ENCODE measurements at places on chromosomes 7 and 10.

GRCh38 chr7:64908358-64908757, 5.3 kb downstream of the ZNF273 start:
- DNase-seq: no peak

- DNase-seq: no peak
Measured at GRCh38 chr7:102107474-102108104, 179.1 kb upstream of the SH2B2 start.

DNA sequence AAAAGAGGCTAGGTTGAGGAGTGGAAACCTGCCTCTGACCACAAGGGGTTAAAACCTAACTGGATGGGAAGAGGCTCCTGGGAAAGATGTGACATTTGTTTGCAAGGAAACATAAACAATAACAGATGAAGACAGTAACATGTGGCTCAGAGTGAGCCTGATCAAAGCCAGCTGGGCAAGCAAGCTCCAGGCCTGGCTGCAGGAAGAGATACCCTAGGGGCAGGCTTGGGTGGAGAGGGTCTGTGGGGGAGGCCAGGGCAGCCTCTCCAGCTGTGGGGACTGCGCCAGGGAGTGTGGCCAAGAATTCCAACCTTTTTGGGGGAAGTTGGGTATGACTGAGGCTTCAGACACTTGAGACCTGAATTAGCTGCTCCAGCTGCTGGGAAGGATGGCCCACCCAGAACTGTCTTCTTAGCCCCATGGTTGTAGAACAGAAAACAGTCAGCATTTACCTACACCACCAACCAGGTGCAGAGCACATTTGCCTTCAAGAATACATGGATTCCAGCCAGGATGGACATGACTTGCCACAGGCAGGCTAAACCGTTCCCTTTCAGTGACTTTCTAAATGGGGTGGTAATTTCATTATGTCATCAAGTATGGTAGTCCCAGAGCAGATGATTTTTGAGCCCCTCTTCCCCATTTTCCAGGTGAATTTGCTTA, 10.4 kb upstream of the FAM170B start:
- no peak for DNase-seq

DNA sequence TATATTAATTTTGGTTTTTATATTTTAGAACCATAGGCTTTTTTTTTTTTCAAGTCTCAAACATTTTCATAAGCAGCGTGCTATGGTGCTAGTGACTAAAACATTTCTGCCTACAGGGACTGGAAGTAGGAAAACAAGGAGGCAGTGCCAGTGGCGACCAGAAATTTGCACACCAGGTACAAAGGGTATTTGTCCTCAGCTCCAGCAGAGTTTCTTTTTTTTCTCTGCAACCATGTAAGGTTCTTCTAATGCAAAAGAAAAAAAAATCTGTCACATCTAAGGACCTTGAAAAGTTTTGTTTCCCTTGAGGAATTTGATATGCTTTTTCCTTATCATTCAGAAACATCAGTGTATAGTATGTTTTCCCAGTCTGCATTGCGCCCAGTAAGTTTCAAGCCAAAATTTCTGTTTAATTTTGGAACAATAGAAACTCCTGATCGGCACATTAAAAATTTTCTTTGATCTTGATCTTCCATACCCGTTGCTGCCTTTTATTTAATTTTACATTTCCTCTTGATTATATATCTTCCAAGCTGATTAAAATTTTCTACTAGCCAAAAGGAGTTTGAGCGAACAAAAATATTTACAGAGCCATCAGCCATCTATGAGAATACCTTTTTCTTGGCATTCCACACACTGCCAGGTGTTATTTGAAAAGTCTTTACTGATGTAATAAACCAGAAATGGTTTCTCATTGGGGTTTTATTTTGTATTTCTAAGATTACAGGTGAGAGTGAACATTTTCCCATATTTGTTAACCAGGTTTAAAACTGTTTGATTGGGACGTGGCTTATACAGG, 956 bp upstream of the KLHDC10 start:
- no peak for DNase-seq

GRCh38 chr10:22335173-22335933, 9.9 kb upstream of the SPAG6 start:
- DNase-seq: no peak

- no peak for DNase-seq
Measured at GRCh38 chr10:4851846-4852245, 25.8 kb downstream of the AKR1E2 start.

- DNase-seq: peak; percentile 2
Measured at GRCh38 chr10:127195571-127196281, 665 bp downstream of the INSYN2A start.

DNA sequence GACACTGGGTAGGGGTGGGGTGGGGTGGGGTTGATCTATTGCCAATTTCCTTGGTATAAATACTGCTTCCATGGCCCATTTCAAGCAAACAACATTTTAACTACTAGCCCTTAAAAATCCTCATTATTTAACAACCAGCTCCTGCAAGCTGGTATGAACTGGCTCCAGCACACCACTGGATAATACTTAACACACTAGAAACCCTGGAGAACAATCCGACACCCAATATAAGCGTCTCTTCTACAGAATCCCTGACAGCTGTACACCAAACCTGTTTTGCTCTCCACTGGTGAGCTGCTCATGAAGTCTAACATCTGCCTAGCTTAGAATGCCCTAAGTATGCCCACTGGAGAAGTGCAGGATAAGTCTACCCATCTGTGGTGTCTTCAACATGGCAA, 116.8 kb downstream of the HIPK2 start:
- DNase-seq: no peak

DNA sequence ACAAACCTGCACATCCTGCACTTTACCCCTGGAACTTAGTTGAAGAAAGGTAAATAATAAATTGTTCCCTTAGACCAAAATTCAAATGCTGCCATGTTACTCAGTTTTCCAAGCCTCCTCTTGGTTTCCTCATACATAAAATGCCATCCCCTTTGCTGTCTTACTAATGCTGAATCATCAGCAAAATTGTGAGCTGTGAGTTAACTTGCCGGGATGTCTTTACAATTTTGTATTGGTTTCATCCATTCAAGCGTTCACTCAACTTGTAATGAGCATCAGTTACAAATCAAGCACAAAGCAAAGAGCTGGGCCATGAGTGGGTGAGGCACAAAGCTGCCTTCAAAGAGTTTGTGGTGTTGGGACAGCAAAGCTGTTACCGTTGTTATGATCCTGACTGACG, 395.8 kb upstream of the ZMIZ1 start:
- DNase-seq: peak; percentile 27

DNA sequence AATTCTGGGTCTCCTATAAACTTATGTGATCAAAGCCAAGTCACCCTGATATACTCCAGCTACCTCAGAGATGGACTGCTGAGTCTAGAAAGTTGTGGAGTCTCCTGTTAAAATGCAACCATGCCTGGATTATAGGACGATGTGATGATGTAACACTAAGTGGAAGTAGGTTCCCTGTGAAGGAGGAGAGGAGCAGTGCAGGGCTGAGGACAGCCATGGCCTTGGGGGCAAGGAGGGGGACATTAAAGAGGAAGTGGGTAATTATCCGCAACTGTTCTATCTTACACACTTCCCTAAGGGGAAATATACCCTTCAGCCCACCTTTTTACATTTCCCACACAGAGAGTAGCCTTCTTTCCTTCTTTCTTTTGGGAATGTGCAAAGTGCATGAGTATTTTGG, 63.8 kb downstream of the MTPN start:
- DNase-seq: no peak

- no peak for DNase-seq
Measured at GRCh38 chr7:143379611-143380259, 1.4 kb upstream of the ZYX start.

- peak; percentile 64 for DNase-seq
Measured at GRCh38 chr7:28096713-28097112, 83.9 kb downstream of the JAZF1 start.

GRCh38 chr7:4797858-4798705, 22.7 kb downstream of the AP5Z1 start:
- DNase-seq: no peak

DNA sequence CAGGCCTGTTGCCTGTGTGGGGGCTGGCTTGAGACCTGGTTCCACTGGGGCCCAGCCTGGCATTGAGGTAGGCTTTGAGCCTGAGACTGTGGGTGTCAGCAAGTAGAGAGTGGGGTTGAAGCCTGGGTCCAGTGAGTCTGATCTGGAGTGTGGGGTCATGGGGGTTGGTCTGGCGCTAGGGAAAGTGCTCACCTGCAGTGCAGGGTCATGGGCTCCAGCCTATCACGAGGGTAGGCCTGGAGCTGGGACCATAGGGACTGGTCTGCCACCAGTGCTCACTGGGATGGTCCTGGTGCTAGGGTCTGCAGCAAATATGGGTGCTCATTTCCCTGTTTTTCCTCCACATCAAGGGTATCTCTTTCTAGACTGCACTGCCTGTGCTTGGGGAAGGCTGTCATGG, 95.4 kb upstream of the KLF14 start:
- no peak for DNase-seq

DNA sequence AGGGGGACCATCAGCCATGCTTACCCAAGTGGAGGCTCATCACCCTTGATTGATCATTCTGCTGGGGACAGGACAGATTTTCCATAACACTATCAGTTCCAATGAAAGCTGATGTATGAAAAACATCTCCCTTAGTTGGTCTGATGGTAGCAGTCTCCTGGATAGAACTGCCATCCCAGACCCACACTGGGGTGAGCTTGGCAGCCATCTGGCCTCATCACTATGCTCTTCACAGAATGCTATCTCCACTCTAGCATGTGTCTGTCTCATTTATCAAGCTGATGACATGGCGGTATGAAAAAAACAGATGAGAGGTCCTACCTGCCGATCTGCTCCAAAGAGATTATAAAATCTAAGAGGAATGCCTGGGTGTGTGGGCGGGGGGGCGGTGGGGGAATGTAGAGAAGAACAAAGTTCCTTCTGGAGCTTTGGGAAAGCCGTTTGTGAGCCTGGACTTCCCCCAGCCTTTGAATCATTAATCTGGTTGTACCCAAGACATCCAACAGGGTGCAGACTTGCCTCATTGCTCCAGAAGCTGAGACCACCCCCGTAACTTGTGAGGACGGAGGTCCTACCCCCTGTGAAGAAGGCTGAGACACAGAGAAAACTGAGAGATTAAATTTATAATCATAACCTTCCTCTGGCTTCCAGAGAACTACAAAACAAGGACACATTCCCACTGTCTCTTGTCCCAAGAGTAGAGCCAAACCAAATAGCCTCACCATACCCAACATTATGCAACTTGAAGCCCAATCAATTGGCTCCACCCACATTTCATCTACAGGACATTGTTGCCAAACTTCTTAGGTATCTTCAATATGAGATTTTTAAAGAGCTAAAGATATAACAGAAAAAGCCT, 340.8 kb downstream of the KCNMA1 start:
- no peak for DNase-seq

- DNase-seq: no peak
Measured at GRCh38 chr7:99631295-99632109, 14.8 kb downstream of the ZSCAN25 start.

- no peak for DNase-seq
Measured at GRCh38 chr10:79995979-79996634, 47.2 kb upstream of the SFTPD start.

GRCh38 chr7:50725774-50726173, 56.9 kb downstream of the GRB10 start:
- DNase-seq: no peak

DNA sequence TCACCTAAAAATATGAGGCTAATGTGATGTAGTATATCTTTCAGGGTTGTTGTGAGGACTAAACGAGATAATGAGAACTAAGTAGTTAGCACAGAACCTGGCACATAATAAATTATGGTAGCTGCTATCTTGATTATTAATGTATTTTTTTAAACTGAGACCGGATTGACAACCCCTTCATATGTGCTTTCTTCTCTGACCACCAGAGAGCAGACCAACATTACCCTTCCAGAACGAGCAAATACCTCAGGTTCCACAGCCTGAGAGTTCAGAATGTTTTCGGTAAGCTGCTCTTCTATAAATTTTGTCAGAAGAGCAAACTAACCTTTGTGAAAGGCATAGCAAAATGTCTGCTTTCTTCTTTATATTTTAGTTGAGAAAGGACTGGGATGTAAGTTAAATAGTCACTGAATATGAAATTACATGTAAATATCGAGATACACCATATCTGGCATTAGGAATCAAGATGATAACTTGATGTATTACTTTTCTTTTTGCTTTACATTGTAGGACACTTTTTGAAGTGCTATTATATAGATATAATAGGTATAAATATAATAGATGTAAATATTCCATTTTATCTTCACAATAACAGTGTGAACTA, 13.6 kb upstream of the BPGM start:
- peak; percentile 57 for DNase-seq

DNA sequence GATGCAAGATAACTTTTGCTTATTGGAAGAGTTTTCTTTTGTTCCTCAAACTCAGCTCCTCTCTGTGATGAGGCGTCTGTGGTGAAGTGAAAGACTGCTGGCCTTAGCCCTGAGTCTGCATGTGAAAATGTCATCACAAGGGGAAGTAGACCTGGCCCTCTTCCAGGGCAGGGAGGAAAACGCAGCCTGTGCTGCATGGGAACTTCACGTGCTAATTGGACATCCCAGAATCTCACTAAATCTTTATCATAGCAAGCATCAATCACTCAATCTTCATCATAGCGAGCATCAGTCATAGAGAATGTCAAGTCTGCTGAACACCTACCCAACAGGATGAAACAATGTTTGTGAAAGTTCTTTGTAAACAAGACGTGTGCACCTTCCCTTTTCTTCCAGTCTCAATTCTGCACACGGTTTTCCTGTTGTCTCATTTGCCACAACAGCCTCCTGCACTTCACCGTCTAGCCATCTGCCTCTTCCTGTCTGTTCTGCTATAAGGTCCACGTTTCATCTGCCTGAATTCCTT, 314.6 kb downstream of the FRMD4A start:
- no peak for DNase-seq

GRCh38 chr7:41777894-41778596, 75.2 kb upstream of the INHBA start:
- DNase-seq: no peak

GRCh38 chr10:7932301-7933036, 114.2 kb downstream of the TAF3 start:
- DNase-seq: no peak

All from HCEC 1CT (cell line).